ENCODE measurements at places on chromosomes 6 and 20. TPM values are rescaled to one million over a fixed set of nuclear protein-coding genes. Genes with fewer than 3 reads are reported as not detected.

PPARD gene
- 21.1 TPM for polyA plus RNA-seq

GRCh38 chr6:138680085-138680484, 93.5 kb upstream of the CCDC28A start:
- DNase-seq: no peak

FAM83B gene
- polyA plus RNA-seq: 11.1 TPM

SLC26A8 gene
- polyA plus RNA-seq: 0.47 TPM

DNA sequence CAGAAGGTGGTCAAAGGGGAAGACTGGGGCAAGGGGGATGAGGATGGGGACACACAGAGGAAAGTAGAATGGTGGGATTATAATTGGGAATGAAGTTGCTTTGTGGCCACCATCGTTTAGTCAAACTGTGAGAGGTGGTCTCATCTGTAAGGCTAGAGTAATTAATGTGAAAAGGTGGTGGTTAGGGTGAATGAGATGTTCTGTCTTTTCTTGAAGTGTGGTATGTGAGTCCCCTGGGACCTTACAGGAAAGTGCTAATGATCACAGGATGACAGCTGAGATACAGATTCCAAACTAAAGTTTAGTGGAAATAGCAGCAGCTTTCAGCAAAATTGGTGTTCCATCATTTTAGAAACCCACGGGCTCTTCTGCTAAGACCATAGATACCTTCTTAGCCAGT, 10.7 kb downstream of the ZFAND3 start:
- no peak for DNase-seq

DNA sequence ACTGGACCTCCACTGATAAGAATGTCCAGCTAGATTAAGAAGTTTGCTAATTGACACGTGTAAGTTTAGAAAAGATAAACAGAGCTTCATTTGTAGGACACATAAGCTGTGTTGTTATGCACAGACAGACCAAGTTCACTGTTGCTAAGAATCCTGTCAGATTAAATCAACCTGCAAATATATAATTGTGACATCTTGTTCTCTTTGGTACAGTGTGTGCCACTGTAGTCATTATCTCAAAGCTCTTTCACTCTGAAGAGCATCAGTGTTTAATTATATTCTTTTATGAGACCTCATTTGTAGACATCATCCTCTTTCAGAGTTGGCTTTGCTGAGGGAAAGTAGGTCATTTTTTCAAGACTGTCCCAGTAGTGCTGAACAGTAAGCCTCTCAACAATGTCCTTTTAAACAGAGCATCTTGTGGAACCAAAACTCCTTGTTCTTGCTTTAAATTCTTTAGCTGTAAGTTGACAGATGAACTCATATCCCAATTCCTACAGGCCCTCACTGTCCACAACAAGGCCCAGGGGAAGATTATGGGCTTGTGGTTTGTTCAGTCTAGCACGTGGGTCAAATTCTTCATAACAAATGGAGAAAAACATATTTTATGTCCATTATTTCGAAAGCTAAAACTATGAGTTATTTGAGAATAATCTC, 252.4 kb downstream of the HDGFL1 start:
- no peak for DNase-seq

Measured in left kidney (tissue), 8 donors.